Myometrial cell (primary cell): ENCODE measurements at places on chromosomes 4 and X. TPM values are rescaled to one million over a fixed set of nuclear protein-coding genes. Genes with fewer than 3 reads are reported as not detected.

The ARX gene
- total RNA-seq = not detected in 2 replicates

The SPINK2 gene
- total RNA-seq = not detected in 2 replicates

The SEL1L3 gene
- 4.3 and 9.2 TPM in 2 replicates for total RNA-seq

The CT45A10 gene
- total RNA-seq = not detected in 2 replicates

The RPL39 gene
- 5,842 and 7,254 TPM in 2 replicates for total RNA-seq

The PABPC4L gene
- 0.53 and 0.86 TPM in 2 replicates for total RNA-seq

The CXCL1 gene
- total RNA-seq = 12.7 and 17.7 TPM in 2 replicates

The INPP4B gene
- 13.0 and 13.5 TPM in 2 replicates for total RNA-seq

The EOLA1 gene
- 8.9 and 14.4 TPM in 2 replicates for total RNA-seq

The CFP gene
- 0.53 TPM in 1 of 2 replicates, not detected in the other for total RNA-seq

The COL25A1 gene
- total RNA-seq = not detected in 2 replicates

The NDP gene
- 0.29 and 0.35 TPM in 2 replicates for total RNA-seq

The LAS1L gene
- total RNA-seq = 21.8 and 25.9 TPM in 2 replicates

The TMEM271 gene
- not detected in 2 replicates for total RNA-seq

The MAGEA9B gene
- not detected in 2 replicates for total RNA-seq

The SPACA5 gene
- not detected in 2 replicates for total RNA-seq
